ENCODE measurements at places on chromosomes 16 and 17. TPM values are rescaled to one million over a fixed set of nuclear protein-coding genes. Genes with fewer than 3 reads are reported as not detected.

The CSNK2A2 gene
- 16.9 TPM for total RNA-seq

The HSD11B2 gene
- not detected for total RNA-seq

The SOST gene
- 20.0 TPM for total RNA-seq

The OR1D2 gene
- not detected for total RNA-seq

The CFAP97D1 gene
- total RNA-seq: under 0.01 TPM

Measured in regular cardiac myocyte (primary cell).